ENCODE measurements at places on chromosomes 2 and 18.

- DNase-seq: peak; percentile 76
Observed at GRCh38 chr2:102355526-102356380, at the start of gene IL18R1. TSS of gene IL18R1 (plus strand) at chr2:102355796. CDS start at chr2:102362661, 6,865 bp downstream.

GRCh38 chr2:171564463-171564862 is 42.2 kb downstream of the CYBRD1 start:
- no peak for DNase-seq

DNA sequence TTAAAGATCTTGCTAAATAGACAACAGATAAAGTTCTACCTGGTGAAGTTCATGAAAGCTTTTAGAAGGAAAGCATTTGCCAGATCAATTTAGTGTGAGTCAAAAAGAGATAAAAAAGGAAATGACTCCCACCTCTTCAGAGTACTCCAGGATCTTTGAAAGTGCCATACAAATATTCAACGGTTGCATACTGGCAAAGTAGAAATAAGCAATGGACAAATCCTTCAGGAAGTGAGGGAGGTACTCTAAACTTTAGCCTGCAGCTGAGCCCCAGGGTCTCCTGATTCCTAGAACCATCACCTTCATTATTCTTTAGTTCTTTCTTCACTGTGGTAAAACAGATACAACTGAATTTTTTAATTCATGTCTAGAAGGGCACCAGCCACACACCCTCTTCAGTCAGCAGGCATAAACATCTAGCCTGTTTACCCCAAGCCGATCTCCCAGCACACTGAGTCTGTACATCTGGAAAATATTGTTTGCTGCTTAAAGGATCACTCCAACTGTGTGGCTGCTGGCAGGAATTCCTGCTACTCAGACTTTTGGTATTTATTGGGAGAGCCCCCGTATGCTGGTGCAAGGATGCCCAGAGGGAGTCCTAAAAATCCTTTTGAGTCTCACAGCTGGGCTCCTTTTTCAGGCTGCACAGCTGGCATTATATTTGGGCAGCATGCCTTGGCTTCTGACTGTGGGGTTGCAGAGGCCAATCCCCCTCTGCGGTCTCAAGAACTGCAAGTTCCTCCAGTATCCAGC is 72.3 kb upstream of the SESTD1 start:
- no peak for DNase-seq

- DNase-seq: peak; percentile 45
Observed at GRCh38 chr2:231717281-231718171, 9.2 kb downstream of the PTMA start.

DNA sequence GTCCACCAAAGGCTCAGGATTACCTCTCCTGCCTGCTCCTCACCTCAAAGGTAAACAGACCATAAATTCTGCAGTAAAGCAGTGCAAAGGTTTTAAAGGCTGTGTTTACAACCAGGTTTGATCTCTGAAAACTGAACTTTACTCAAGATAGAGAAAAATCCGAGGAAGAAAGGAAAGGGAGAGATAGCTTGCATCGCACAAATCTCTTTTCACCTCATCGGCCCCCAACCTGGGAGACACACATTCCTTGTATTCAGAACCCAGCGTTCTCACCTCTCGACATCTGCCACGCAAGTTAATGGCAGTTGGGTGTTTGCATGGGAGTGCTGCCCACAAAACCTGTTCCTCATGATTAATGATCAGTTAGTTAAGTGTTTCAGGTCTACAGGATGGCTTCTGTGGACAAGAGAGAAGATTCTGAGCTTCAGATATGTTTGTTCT is 72.6 kb downstream of the GATA6 start:
- DNase-seq: no peak

- no peak for DNase-seq
Observed at GRCh38 chr2:39419282-39420223, 17.5 kb downstream of the MAP4K3 start.

Measured in Caki2 (cell line).